Cerebellar cortex (tissue), 1 donor: ENCODE measurements at places on chromosomes 3 and 15.
A peak's percentile ranks its signal among the peaks of the same experiment; 100 is the strongest.

- peak; percentile 38 for DNase-seq
Measured at GRCh38 chr15:32029409-32029861, 880 bp upstream of the CHRNA7 start.

DNA sequence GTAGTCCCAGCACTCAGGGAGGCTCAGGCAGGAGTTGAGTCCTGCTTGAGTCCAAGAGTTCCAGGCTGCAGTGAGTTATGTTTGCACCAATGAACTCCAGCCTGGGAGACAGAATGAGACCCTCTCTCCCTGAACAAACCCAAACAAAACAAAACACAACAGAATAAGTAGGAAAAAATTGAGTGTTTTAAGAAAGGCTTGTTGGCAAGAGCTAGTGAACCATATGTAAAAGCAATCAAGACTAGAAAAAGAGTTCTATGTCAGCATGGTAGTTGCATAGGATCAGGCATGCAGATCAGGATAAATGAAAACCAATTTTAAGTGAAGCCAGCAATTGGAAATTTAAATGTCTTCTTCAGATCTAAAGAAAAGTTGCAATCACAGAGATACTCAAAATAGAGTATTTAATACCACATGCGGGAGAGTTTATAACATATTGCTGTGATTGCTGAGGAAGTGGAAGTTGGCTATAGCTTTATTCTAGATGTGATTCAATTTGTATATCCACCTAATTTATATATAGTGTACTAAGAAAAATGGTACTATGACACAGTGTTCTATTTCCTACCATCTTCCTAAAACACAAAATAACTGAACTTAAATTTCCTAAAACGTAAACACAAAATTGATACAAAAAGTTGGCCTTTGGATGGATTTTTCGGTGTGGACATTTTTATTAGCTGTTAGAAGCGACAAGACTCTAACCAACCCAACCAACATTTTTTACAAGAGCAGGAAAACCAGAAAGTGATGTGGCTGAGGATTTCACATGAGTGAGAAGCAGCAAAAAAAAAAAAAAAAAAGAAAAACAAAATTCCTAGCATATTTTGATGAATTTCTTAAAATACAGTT, 101.9 kb upstream of the ROBO1 start:
- DNase-seq, result no peak

- no peak for DNase-seq
Measured at GRCh38 chr3:140160553-140160952, 225.6 kb downstream of the CLSTN2 start.

GRCh38 chr3:24734019-24734418, 239.4 kb upstream of the THRB start:
- DNase-seq, result no peak

GRCh38 chr3:156479604-156480003, 75.3 kb downstream of the SSR3 start:
- no peak for DNase-seq

DNA sequence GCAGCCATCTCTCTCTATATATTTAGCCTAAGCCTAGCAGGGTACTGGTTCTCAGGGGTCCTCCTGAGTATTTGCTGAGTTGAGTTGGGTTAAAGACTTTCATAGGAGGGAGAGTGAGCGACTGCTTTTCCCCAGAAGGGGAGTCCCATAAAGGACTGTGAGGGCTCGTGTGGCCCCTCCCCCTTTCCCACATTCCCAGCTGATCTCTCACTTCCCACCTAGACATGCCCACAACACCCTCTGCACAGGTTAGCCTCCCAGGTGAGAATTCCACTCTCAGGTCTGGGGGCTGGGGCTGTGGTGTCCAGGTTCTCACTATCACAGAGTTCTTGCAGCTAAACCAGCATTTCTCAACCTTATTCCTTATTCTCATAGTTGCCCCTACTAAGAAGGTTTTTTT, 15.8 kb downstream of the EPHB1 start:
- DNase-seq, result no peak

GRCh38 chr3:108554229-108554628, 35.0 kb downstream of the CIP2A start:
- no peak for DNase-seq

DNA sequence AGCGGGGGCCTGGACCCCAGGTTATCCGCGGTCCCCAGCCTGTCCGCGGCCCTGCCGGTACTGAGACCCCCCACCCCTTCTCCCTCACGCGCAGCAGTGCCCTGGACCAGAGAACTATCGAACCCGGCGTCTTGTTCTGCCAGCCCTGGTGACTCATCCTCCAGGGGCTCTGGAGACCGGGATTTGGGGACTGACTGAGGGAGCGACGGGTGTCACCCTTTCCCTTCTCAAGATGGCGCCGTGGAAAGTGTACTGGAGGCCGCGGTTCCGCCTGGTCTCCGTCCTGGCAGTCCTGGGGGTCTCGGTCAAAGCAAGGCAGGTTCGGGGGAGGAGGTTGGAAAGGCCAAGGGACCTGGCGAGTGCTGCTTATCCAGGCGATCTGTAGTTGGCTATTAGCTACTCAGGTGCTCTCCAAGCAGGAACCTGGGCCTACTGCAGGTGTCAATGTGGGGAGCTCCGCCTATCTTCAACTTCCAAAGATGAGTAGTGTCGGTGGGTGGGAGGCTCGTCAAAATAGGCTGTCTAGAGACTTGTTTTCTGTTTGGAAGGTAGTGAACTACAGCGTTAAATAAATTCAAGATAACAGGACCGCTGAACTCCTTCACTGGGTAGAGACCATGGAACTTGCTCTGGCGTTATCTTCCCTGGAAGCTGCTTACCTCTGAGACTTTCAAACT, 790 bp downstream of the RAB5A start:
- peak; percentile 38 for DNase-seq

GRCh38 chr3:88141458-88142083, 8.2 kb upstream of the C3orf38 start:
- DNase-seq, result no peak

GRCh38 chr3:78604341-78604740, 1163.5 kb downstream of the ROBO1 start:
- DNase-seq, result no peak

GRCh38 chr3:169931747-169932520, 20.6 kb downstream of the SAMD7 start:
- no peak for DNase-seq

GRCh38 chr3:196932600-196932999, 9.7 kb downstream of the NCBP2 start:
- no peak for DNase-seq

GRCh38 chr3:22959593-22959992, 243.5 kb upstream of the UBE2E2 start:
- peak; percentile 11 for DNase-seq

GRCh38 chr3:48403533-48404439, 26.1 kb downstream of the PLXNB1 start:
- DNase-seq, result no peak

- no peak for DNase-seq
Measured at GRCh38 chr15:92648190-92648875, 7.2 kb downstream of the FAM174B start.

- DNase-seq, result no peak
Measured at GRCh38 chr3:21216598-21216997, 534.4 kb downstream of the ZNF385D start.

DNA sequence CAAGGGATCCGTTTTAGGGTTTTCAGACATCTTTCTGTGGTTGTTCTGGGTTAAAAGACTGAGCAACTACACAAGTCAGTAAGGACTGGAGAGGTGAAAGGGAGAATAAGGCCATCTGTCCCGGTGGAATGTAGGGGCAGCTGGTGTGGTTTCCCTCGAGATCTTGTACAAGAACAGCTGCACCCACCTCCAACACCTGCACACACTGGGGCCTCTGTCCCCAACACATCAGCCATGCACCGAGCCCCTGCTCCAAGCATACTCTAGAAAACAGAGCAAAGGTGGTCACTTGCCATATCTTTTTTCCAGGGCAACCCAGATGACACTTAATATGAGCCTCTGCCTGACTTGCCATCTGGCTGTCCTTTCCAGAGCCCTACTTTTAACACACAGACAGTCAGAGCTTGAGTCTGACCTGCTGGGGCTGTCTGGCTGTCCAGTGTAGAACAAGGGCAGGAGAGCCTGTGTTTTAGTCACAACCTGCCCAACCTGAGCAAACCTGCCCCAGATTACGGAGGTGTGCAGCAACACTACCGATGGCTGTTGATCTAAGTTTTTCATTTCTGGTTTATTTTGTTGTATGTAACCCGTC, 12.2 kb downstream of the MAN2A2 start:
- DNase-seq, result no peak

GRCh38 chr15:82317091-82317489, 32.2 kb downstream of the GOLGA6L10 start:
- no peak for DNase-seq

DNA sequence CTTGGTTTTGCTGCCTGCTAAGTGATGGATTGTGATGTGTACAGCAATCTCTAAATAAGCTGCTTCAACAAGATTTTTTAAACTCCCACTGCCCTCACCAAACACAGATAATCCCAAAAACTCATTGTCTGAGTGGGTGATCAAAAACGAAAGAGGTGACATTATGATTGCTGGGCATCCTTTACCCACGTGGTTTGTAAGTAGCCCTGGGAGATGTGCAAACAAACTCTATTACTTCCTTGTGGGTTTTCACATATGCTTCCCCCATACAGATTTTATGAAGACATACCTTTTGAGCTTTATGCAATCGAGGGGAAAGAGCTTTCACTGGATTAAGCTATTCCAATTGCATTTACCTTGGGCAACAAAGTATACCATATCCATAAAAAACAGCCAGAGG, 1000.4 kb downstream of the FHIT start:
- no peak for DNase-seq

DNA sequence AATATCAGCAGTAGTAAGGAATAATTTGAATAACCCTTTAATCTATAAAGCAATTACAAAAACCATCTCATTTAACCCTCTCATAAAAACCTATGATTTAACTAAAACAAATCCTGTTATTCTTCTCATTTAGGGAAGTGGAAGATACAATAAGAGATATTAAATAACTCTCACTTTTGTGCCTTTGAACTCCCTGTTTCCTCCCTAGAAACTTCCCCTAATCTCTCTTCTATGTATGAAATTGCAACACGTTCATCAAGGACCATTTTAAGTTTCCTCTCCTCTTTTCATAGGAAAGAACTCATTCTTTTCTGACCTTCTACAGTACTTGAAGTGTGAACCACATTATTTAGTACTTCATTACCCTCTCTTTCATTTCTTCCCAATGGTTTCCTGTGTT, 18.8 kb upstream of the FAM81A start:
- no peak for DNase-seq

GRCh38 chr3:49673715-49674496, at the start of gene APEH:
Gene APEH, plus strand, starts transcription at chr3:49674351. Its CDS starts 51 bp downstream, at chr3:49674402.
- peak; percentile 94 for DNase-seq

GRCh38 chr3:114418724-114419543, 125.1 kb downstream of the TIGIT start:
- DNase-seq, result peak; percentile 89

- no peak for DNase-seq
Measured at GRCh38 chr15:69602921-69603320, 150.3 kb downstream of the RPLP1 start.

DNA sequence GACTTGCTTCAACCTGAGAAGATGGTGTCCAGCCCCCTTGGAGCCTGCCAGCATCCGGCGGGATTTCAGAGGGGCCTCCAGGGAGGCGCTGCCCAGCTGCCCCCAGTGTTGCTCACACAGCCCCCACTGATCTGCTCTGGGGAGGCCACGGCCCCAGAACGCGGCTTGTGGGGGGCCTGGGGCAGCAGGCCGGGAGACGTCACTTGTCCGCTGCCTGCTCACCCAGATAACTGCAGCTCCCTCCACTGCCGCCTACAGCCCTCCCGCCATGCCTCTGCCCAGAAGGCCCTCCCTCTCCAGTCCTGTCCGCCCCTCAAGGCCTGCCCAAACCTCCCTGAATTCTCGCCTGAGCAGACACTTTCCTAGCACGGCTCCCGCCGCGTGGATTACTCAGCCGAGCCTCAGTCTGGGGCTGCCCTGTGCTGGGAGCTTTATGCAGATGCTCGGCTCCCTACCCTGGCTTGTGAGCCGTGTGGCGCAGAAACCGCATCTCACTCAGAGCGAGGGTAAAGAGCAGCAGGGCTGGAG, 17.2 kb upstream of the ADIPOQ start:
- DNase-seq, result peak; percentile 52

GRCh38 chr15:41922353-41922752, 28.5 kb upstream of the SPTBN5 start:
- DNase-seq, result no peak

- no peak for DNase-seq
Measured at GRCh38 chr3:36244728-36245127, 135.6 kb upstream of the STAC start.

GRCh38 chr3:38154033-38154494, 11.3 kb upstream of the OXSR1 start:
- no peak for DNase-seq

DNA sequence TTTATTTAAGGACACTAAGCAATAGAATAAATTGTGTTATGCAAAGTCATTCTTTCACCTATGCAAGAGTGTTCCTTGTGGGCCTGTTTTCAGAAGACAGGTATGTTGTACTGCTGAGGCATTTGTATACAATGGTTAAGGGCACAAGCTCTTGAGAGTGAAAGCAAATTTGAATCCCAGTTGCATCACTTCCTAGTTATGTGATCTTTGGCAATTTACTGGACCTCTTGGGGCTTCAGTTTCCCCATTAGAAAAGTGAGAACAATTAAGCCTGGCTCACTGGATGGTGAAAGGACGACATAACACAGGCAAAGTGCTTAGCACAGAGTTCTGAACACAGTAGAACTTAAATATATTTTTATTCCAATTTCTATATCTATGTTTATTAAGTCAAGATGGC, 117.4 kb downstream of the EFHB start:
- no peak for DNase-seq

- DNase-seq, result no peak
Measured at GRCh38 chr3:184428561-184429175, 48.8 kb downstream of the CHRD start.

GRCh38 chr3:62817678-62818077, 57.5 kb downstream of the CADPS start:
- DNase-seq, result no peak

- DNase-seq, result no peak
Measured at GRCh38 chr15:81940467-81941451, 105.1 kb downstream of the MEX3B start.

DNA sequence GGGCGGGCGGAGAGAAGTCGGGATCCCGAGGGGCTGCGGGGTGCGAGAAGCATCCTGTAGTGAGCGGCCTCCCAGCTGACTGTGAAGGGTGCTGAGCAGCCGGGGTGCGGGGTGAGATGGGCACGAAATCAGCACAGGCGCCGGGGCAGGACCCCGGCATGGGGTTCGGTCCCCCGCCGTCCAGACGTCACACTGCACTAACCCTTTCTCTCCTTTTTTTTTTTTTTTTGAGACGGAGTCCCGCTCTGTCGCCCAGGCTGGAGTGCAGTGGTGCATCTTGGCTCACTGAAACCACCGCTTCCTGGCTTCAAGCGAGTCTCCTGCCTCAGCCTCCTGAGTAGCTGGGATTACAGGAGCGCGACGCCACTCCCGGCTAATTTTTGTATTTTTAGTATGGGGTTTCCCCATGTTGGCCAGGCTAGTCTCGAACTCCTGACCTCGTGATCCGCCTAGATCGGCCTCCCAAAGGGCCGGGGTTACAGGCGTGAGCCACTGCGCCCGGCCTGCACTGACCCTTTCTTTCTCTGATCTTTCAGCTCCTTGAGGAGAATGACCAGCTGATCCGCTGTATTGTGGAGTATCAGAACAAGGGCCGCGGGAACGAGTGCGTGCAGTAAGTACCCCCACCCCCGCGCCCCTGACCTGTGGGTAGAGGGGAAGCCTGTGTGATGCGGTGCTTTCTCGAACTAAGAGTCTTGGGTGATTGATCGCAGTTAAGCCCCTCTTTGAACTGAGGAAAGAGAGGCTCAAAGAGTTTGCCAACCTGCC, 513 bp downstream of the SS18L2 start:
- DNase-seq, result no peak
